ENCODE measurements at places on chromosomes 4 and X.

- DNase-seq, result no peak
These were observed 150.7 kb downstream of the PDGFC start for GRCh38 chr4:156820931-156821330.

- no peak for DNase-seq
These were observed 39.7 kb downstream of the PRSS12 start for GRCh38 chr4:118313098-118313497.

- no peak for DNase-seq
These were observed 165.3 kb upstream of the GPC4 start for GRCh38 chrX:133580625-133581024.

- no peak for DNase-seq
These were observed 27.2 kb upstream of the SLC25A4 start for GRCh38 chr4:185115827-185116232.

GRCh38 chr4:127469542-127469941, 163.2 kb upstream of the INTU start:
- no peak for DNase-seq

DNA sequence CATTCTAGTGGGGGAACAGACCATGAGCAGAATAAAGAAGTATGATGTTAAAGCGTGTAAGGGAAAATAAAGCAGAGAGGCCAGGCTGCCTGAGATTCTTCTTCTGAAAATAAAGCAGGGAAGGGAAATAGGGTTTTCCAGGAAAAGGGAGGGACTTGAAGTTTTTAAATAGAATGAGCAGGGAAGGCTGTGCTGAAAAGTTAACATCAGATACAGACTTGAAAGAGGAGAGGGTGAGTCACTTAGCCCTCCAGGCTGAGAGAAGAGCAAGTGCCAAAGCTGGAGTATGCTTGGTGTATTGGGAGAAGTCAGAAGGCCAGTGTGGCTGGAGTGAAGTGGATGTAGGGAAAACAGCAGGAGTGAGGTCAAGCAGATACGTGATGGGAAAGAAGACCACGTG, 10.0 kb upstream of the PLK4 start:
- DNase-seq, result no peak

GRCh38 chr4:103853146-103853545, 133.4 kb upstream of the TACR3 start:
- DNase-seq, result no peak

DNA sequence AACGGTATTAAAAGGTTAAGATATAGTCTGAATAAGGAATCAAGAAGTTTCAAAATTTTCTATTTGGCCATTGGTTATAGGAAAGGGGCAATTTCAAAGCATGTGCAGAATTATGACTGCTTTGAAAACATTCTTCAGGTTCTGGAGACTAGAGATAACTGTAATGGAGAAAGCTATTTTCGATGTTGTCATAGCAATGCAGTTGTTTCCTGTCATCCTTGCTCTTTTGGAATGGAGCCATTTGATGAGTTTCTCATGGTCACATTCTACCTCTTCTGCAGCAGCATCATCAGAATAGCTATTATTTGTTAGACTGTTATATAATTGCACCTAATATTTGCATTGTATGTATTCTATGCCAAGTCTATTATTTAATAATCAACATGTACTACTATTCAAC, 368.2 kb upstream of the NR3C2 start:
- no peak for DNase-seq

- no peak for DNase-seq
These were observed 3.5 kb upstream of the RNF212 start for GRCh38 chr4:1116838-1117237.

- DNase-seq, result no peak
These were observed 18.3 kb downstream of the L1CAM start for GRCh38 chrX:153867671-153868070.

DNA sequence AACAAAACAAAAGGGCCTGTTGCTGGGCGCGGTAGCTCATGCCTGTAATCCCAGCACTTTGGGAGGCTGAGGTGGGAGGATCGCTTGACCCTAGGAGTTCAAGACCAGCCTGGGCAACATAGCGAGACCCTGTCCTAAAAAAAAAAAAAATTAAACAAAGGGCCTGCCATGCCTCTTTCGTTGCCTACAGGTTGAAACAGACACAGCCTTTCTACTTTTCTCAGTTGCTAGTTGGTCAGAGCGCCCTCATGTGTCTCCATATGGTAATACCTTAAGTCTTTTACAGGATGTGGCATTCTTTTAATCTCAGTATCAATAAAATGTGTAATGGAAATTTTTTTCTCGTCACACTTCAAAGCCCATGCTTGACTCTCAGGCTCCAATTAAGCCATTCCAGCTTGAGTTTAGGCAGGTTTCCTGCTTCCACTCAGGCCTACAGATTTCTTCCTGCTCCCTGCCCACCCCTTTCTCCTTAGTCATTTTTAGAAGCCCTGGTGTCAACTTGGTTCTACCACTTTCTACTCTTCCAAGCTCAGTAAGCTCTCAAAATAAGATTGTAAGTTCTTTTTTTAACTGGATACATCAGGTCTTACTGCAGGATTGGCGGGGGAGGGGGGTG, 4.6 kb upstream of the SOWAHD start:
- DNase-seq, result peak; percentile 66

- no peak for DNase-seq
These were observed 131.7 kb downstream of the SPCS3 start for GRCh38 chr4:176451443-176451842.

- DNase-seq, result no peak
These were observed 70.7 kb downstream of the SUPT20HL2 start for GRCh38 chrX:24243188-24243587.

DNA sequence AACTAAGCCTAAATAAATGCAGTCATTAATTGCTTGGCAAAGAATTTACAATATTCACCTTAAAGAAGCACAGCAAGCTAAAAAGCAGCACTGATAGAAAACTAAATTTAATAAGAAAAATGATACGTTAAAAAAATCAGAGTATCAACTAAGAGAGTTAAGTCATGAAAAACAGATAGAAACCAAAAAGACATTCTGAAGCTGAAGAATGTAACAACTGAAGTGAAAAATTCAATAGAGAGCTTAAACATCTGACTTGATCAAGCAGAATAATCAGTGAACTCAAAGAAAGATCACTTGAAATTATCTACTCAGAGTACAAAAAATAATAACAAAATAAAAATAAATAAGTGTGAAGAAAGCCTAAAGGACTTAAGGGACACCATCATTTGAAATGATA, 588.0 kb upstream of the HS3ST1 start:
- DNase-seq, result no peak

GRCh38 chrX:132231587-132231986, 12.3 kb upstream of the RAP2C start:
- DNase-seq, result no peak

DNA sequence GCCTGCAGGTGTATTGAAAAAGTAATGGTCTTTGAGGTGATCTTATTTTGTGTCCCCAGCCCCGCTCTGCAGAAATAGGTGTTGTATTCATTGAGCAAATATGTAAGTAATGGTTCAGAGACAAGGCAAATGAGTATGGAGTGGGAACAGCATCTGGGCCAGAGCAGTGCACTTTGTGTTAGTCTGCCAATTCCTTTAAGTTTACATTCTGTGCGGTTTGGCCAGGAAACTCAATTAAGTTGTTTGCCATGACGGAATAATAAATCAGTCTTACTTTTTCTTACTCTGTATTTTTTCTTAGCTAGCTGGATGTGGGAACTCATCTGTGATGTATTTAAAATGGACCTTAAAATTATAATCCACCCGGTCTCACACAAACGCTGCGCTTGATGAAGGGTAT, 12.6 kb downstream of the DCLK2 start:
- DNase-seq, result no peak

DNA sequence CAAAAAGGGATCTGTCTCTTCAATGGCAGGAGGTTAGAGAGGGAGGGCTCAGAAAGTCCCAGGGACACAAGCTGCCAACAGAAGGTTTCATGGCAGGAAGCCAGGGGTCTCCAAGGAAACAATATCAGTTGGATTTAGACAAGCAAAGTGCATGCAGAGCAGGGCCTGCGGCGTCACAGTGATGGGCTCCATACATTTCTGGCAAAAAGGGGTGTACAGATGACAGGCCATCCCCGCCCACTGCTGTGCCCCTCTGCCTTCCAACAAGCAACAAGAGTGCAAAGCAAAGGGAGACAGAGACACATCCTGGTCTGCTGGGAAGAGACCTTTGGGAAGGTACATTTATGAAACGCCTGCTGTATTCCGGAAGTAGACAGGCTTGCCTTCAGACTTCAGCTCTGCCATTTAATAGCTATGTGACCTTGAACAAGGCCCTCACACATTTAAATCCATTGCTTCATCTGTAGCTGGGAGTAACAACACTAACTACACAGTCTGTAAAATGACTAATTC, 121.2 kb downstream of the AFAP1 start:
- DNase-seq, result no peak

DNA sequence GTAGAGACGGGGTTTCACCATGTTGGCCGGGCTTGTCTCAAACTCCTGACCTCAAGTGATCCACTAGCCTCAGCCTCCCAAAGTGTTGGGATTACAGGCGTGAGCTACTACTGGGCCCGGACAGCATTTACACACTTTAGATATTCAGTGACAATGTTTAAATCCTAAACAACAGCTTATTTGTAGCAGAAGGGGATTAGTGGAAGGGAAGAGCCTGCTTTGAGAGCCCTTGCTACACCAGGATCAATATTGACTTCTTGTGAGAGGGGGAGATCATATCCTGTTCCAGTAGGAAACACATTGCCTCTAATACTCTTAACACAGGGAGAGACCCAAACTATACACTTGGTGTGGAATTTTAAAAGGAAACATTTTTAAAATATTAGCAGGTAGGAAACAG, 7.1 kb downstream of the MGST2 start:
- DNase-seq, result no peak

- DNase-seq, result no peak
These were observed 30.6 kb downstream of the HSD17B11 start for GRCh38 chr4:87360338-87360935.

Data from activated naive CD4-positive, alpha-beta T cell treated with anti-CD3 and anti-CD28 coated beads, Interleukin-2, amount 10 ng/mL, durations not matched to agents 7 days and 5 days (primary cell).